ENCODE measurements at places on chromosomes 2 and 18. TPM values are rescaled to one million over a fixed set of nuclear protein-coding genes. Genes with fewer than 3 reads are reported as not detected.

The BCL2 gene
- total RNA-seq: 21.2 TPM

The TRIM54 gene
- total RNA-seq: not detected

The CNDP1 gene
- total RNA-seq: 0.23 TPM

The GREB1L gene
- 11.1 TPM for total RNA-seq

The POTEI gene
- 1.2 TPM for total RNA-seq

The PAIP2B gene
- total RNA-seq: 20.3 TPM
